ENCODE measurements at places on chromosomes 1 and 21.

- no peak for DNase-seq
Observed at GRCh38 chr1:51270751-51271150, 34.7 kb downstream of the RNF11 start.

- DNase-seq = no peak
Observed at GRCh38 chr1:155706139-155706538, 17.2 kb downstream of the DAP3 start.

- DNase-seq = no peak
Observed at GRCh38 chr1:179366093-179366800, 476 bp downstream of the AXDND1 start.

DNA sequence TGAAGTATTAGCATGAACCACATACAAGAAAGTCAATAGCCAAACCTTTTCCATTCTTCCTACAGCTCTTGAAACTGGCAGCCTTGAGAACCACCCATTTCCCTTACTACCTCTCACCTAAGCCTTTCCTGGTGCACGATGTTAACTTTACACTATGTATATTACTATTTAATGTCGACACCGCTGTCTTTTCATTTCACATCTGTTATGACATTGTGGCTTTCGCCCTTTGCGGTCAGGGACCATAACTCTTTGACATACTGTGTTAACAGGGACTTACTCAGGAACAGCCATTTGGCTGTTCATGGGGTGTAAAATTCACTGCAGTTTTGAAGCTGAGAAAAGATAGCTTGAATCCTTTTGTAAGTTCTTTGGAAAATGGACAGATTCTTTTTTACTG, 21.1 kb upstream of the GPR88 start:
- DNase-seq = no peak

DNA sequence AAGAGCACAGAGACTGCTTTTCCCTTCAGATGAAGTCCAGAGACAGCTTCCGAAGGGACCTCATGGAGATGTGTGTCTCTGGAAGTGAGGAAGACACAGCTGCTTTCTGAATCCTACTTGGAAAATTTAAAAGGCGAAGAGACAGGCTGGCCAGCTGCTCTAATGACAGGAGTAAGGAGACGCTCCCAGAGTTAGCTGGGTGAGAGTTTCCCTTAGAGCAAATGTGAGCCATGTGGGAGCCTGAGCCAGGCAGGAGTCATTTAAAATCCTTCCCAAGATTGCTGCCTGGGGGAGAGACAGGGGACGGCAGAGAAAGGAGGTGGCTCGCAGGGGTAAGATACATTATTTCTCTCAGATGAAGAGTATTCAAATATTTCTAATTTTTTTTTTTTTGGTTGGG, 53.1 kb downstream of the ZNF326 start:
- DNase-seq = no peak

DNA sequence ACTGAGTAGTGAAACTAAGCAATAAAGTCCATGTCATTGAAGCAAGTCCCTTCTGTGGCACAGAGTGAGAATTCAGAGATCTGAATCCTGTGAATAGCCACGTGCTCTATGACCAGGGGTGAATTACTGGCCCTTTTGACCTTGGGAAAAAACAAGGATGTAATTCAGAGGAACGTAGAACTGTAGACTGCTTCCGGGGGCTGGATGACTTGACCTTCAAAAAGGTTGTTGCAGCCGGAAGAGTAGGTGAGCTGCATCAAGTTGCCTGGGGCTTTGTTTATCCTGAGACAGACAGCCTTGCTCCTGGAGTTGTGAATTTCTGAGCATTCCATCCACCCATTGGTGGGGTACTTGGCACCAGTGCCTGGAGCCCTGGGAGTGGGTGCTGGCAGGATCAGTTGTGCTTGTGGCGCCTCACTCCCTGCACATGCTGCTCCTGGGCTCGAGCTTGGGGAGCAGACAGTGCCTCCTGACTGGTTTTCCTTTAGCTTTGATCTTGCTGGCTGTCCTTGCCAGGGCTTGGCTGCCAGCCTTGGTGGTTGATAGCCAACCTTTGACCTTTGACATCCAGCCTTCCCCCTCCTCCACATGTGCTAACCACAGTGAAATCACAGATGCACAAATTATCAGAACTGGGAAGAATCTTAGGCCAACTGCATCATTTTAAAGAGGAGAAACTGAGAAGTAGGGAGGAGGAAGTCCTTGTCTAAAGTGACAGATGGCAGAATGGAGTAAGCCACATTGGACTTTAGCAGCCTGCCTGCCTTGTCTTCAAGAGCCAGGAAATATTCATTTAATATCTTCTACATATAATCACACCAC, 16.2 kb upstream of the MYOG start:
- no peak for DNase-seq

DNA sequence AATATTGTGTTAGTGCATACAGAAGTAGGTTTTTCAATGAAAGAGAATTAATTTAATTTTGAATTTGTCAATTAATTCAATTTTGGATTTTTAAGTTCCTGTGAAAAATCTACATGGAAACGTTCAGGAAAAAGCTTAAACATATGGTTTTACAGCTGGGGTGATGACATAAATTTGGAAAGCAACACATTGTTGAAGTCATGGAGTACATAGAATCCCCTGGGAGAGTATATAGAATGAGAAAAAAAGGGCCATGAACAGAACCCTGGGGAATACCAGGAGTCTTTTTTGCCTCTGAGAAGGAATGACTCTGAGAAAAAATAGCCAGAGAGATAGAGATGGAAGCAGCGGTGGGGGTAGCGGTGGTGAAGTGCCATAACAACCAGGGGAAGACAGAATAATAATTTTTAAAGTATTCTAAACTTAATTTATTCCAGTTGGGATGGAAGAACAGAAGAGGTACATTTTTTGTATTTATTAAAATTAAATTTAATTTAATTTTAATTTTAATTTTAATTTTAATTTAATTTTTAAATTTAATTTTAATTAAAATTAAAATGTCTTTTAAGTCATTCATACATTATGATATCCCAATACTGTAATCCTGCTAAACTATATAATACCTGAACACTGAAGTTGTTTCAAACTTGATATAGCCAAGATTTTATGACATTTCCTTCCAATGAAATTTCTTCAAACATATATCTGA, 48.9 kb downstream of the NME7 start:
- DNase-seq = no peak

GRCh38 chr1:230037261-230037660, 29.8 kb upstream of the GALNT2 start:
- no peak for DNase-seq

- DNase-seq = no peak
Observed at GRCh38 chr1:21950734-21951133, 13.6 kb upstream of the HSPG2 start.

DNA sequence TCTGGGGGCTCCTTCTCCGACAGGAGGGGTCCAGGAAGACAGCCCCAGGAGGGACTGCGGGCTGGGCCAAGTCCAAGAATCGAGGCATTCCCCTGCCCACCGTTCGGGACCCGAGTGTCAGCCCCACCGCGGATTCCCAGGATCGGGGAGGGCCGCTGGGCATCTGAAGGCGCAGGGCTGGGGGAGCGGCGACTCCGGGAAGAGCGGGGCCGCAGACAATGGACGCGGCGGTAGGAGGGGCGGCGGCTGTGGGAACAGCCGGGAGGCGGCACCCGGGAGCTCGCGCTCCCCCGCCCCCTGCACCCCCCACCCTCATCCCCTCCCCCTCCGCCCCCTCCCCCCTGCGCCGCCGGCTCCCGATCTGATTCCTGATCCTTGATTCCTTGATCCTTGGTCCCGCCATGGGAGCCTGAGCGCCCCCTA, at the start of gene VANGL2:
Gene VANGL2, plus strand, starts transcription at position 342 of the 423 bp plus-strand sequence. CDS start 15,274 bp downstream, outside the sequence.
- peak; percentile 75 for DNase-seq

All from psoas muscle (tissue), 8 donors.